ENCODE measurements at places on chromosomes 3 and 15.

DNA sequence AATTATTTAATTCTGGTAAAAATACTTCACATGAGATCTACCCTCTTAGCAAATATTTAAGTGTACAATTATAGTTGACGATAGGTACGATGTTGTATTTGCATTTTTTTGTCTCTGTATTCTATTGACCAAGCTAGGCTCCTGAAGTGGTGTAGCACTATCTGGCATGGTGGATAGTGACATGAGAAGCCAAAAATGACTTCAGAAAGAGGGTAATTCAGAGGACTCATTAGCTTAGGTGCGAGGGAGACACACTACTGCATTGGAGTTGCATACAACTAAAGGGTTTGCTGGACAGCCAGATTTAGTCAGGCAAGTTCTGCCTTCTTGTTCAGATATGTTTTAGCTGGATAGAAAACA is 50.6 kb downstream of the KBTBD8 start:
- DNase-seq, result no peak

DNA sequence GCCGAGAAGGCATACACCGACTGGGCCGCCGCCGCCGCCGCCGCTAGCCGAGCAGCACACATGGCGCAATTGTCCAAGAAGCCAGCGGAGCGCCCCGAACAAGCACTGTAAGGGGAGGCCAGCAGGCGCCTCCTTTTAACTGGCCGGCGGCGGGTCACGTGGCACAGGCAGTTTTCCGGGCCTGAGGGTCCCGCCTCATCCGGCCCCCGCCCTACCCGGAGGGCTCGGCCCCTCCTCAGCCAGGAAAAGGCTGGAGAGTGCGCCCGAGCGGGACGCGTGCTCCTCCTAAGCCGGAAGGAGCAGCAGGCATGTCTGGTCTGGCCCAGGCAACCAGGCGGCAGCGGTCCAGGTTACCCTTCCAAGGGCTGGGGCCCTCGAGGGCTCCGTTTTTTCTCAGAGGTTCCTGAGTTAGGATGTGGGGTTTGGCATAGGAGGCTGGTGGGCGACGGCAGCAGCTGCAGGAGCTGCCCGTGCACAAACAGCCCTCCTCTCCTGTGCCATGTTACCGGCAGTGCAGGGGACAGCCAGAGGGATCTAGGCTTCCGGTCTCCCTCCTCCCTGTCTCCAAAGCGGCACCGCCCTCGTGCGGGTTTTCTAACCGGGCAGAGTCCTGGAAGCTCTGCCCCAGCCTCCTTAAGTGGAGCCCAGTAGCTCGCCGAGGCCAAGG is at the start of gene GPX1:
TSS of gene GPX1 (minus strand) at position 137 of the 667 bp plus-strand sequence. CDS start at position 62, 75 bp downstream.
- peak; percentile 96 for DNase-seq

DNA sequence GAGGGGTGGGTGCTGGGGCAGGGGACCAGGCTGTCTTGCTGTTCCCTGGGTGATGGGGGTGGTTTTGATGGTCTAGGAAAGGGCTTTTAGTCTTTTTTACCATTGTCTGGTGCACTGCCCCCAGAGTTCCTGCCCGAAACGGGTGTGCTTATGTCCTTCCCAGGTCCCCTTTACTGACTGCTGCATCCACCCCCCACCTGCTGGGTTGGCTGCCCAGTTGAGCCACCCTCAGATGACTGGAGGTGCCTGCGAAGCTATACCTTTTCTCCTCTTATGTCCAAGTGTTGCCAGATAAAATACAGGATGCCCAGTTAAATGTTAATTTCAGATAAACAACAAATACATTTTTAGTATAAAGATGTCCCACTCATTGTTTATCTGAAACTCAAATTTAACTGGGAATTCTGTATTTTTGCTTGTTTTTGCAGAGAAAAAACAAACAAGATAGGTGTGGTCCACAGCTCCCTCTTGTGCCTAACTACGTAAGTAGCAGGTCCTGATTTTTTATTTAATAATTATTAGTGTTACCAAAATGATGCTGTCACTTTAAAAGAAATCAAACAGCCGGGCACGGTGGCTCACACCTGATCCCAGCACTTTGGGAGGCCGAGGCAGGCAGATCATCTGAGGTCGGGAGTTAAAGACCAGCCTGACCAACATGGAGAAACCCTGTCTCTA is 6.1 kb upstream of the RPP14 start:
- DNase-seq, result peak; percentile 39

DNA sequence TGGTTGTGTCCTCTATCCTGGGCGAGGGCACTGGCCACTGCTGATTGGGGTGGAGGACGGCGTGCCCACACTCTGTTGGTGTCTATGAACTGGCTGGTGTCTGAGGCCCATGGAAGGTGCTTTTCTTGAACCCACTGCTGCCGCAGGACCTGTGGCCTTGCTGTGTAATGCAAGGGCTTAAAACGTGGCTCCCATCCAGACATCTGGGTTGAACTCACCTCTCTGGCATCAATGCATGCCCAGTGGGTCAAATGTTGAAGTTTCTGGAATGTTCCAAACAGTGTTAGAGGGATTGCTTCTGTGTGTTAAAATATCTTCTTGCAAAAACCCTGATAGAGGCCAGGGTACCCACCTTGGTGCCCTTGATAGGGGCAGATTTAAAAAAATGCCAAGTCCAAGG is 42.6 kb downstream of the FAM3D start:
- DNase-seq, result no peak

- DNase-seq, result no peak
Measured at GRCh38 chr15:101389362-101389761, 94.3 kb upstream of the SNRPA1 start.

DNA sequence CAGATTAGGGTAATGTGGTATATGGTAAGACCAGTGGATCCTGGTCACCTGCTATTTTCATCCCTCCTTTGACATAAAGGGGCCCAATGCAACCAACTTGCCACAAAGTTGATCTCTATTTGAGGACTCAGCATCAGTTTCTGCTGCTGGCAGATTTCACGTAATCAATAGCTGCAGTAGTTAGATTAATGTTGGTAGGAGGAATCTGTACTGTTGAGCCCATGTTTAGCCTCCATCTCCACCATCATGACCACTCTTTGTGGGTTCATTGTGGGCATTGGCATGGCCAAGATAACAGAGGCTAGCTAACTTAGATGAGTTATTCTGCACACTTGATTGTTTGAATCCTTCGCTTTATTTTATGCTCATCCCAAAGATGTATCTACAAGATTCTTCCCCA is 29.9 kb downstream of the CGGBP1 start:
- no peak for DNase-seq

GRCh38 chr15:51114437-51115119 is 19.9 kb upstream of the TNFAIP8L3 start:
- no peak for DNase-seq

DNA sequence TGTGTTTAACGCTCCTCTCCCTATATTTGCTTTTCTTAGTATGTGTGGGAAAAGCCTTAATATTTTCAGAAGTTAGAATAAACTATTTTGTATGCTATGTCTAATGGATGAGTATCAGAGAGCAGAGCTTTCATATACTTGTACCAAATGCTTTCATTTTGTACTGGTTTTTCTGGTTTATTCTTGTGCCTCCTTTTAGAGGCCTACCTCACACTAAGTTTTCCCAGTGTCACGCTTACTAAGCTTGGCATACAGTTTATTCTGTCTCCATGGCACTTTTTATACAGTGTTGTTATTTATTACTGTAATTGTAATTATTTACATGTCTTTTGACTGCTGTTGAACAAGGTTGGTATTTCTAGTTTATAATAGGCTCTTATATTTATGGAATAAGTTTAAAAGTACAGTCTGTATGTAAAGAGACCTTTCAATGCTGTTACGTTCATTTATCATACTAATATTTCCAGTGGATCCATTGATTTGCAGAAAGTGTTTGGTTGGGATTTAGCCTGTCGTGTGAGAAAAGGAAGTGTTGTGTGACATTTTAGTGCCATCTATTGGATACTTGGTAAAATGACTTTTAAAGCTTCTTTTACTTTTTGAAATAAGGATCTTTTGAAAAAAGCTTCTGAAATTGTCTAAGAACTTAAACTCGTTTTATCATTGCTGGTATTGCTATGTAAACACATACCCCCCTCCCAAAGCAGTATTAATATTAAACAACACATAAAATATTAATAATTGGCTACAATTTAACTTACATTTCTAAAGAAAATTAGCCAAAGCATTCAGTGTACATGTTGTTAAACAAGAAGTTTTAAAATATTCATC is 5.2 kb upstream of the EBLN2 start:
- DNase-seq, result peak; percentile 32

GRCh38 chr15:70463453-70463834 is 299.9 kb downstream of the UACA start:
- DNase-seq, result no peak

GRCh38 chr15:36977659-36978058 is 122.7 kb downstream of the MEIS2 start:
- no peak for DNase-seq

GRCh38 chr3:18774319-18775088 is 349.4 kb upstream of the SATB1 start:
- no peak for DNase-seq

DNA sequence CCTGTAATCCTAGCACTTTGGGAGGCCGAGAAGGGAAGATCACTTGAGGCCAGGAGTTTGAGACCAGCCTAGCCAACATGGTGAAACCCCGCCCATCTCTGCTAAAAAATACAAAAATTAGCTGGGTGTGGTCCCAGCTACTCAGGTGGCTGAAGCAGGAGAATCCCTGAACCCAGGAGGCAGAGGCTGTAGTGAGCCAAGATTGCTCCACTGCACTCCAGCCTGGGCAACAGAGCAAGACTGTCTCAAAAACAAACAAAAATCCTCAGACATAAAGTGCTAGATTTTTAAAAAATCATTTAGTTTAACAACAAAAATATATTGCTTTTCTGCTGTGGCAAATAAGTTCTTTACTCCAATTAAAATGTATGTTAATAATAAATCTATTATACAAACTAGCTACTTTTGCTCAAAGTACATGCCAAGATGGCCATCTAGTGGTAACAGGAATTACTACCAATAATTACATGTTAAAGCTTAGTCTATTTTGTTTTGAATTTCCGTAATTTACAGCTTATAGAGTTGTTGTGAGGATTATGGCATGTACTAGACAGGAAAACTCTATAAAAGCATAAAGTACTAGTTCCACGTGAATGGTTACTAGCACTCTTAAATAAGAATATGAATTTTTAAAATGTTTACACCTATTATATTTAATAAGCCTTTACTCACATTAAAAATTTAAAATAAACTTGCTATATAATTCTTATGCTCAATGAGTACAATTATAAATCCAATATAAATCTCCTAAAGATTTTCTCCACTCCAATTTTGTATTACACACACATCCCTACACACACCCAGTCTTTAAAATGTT is 39.0 kb downstream of the GABPB1 start:
- DNase-seq, result peak; percentile 55
